Brain (organoid and tissue), 16 donors: ENCODE measurements at places on chromosomes 3 and 15.

DNA sequence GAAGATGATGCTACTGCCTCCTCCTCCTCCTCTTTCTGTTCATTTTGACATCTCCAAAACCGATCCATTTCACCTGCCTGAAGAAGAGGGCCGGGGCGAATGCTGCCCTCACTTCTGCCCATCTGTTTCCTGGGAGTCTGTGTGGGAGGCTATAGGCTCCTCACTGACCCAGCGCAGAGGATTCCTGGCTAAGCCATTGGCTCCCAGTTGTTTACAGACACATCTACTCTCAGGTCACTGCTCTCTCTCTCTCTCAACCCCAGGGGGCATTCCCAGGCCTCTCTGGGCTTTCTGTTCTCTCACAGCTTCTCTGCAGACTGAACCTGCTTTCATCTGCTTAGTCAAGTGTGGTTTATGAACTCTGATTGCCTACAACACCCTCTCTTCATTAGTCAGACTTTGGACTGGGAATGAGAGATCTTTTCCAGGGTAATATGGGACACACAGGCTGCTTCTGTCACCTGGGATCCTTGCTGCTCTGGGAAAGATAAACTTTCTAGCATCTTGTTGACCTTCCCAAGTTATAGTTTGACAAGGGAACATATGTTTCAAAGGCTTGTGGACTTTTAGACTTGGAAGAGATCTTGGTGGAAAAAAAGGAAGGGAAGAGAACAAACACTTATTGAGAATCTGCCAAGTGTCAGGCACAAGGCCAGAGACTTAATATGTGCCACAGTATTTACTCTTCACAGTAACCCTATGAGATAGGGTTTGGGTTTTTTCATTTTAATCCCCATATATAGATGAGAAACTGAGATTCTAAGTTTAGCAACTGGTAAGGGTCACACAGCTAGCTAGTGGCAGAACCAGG lies 30.2 kb upstream of the USP3 start:
- peak; percentile 59 for DNase-seq

DNA sequence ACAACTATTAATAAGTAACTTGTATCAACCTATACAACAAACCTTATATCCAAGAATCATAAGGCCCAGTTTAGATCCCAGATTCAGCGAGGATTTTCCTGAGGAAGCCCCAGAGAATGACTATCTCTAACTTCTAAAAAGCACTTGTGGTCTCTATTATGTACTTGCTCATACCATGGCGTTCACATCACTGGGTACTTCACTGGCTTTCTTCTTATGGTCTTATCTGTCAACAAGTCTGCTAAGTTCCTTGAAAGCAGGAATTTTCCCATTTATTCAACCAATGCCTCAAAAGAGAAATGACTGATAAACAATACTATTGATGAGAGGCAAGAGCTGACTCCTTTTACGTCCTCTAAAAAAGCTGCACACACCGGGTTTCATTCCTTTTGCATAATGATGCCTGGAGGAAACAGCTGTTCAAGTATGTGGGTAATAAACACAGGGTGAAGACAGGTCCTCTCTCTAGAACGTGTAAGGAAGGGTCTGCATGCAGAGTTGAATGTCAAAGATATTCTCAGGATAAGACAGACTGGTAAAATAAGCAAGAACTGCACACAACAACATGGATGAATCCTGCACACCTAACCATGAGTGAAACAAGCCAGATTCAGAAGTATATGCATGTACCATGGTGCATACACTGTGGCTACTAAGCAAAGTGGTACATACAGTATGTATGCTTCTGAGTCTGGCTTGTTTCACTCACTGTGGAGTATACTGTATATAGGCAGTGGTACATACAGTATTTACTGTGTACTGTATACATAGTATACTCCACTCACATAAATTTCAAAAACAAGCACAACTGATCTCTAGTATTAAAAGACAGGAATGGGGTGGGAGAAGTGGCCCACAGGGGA lies 408.7 kb downstream of the SHQ1 start:
- no peak for DNase-seq

DNA sequence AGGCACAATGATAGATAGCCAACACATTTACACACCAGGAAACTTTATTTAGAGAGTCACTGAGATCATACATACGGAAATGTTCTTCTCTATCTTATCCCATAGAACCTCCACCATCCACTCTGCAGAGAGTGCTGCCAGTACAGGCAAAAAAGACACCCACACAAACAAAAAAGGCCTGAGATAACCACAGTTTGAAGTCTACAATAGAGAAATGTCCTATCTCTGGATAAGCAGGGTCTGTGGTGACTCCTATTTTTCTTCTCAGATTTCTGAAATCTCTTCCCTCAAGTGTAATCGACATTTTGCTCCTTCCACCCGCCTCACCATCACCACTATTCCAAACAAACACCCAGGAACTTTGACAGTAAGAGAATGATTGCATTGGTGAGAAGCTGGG lies 413.9 kb upstream of the NR2F2 start:
- DNase-seq = no peak

DNA sequence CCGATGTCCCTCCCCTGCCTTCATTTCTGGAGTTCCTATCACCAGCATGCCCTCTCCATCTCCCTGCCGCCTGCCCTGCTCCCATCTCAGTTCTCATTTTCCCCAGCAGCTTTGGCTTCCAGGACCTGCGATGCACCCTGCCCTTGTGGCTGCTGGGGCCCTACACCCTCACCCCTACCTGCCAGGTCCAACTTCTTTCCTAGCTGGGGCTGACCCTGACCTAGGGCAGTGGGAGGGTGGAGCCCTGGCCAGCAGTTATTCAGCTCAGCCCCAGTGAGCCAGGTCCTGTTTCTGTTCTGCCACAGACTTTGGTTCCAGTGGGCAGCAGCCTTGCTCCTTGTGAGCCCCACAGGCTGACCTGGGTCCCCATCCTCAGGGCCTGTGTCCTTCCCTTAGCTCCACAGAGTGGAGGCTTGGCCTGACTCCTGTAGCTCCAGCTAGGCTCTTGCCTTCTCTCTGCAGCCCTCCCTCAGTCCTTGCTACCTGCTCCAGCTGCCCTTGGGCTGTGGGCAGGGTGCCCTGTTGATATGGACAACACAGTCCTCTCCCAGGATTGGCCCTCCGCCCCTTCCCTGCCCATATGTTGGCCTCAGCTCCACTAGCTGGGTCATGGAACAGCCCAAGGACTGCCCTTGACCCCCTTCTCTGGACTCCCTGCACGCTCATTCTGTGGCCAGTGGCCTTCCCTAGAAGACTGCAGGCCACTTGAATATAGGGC lies 34.7 kb upstream of the PDE8A start:
- DNase-seq = no peak

DNA sequence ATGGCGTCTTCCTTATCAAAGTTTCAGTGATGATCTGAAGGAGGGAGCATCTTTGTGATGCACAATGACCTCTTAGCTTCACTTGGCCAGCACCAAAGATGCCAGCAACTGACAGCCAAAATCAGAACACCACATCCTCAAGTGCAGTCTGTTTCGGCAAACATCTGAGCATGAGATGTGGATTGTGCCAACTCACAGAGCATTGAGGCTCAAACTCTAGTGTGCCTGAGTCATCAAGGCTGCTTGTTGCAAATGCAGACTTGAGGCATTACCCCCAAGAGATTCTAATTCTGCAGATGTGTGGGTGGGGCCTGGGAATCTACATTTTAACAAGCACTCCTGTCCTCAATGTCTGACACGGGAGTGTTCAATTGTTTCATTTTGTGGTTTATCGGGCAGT lies 35.8 kb downstream of the ABHD5 start:
- no peak for DNase-seq

GRCh38 chr3:101999177-101999779 lies 150.0 kb downstream of the NFKBIZ start:
- DNase-seq = peak; percentile 7

DNA sequence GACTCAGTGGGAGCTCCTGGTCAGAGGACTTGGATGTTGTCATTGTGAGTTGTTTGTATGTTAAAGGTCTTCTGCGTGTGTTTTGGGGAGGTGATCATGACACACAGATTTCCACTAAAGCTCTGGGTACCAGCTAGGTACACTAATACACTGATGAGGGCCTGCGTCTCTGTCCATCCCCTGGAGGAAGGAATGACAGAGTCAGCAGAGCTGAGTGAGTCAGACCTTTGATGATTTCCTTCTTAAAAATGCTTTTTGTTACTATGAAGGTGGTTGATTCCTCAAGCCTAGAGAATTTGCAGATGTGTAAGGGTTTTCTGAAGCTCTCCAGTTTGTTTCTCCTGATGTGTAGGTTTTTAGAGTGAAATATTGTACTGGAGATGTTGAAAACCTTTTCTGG lies 424.1 kb upstream of the TPM1 start:
- no peak for DNase-seq

DNA sequence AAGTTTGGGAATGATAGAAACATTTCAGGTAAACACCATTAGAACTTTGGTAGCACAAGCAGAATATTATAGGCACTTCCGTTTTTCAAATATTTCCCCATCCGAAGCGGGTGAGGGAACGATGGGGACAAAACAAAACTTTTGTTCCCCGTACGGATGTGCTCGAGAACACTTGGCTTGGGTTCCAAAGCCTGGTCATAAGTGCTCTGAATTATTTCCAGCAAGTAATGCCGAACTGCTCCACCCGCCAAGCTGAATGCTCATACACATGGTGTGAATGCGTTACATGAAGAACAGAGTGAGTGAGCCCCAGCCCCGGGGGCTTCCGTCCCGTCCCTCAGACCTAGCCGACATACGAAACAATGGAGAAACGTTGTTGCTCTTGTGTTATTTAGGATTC lies 438.2 kb upstream of the ARRDC4 start:
- peak; percentile 79 for DNase-seq

- DNase-seq = no peak
These were observed 39.0 kb downstream of the DRD3 start for GRCh38 chr3:114139836-114140235.

GRCh38 chr3:173395073-173395411 lies 2.5 kb upstream of the NLGN1 start:
- DNase-seq = no peak

DNA sequence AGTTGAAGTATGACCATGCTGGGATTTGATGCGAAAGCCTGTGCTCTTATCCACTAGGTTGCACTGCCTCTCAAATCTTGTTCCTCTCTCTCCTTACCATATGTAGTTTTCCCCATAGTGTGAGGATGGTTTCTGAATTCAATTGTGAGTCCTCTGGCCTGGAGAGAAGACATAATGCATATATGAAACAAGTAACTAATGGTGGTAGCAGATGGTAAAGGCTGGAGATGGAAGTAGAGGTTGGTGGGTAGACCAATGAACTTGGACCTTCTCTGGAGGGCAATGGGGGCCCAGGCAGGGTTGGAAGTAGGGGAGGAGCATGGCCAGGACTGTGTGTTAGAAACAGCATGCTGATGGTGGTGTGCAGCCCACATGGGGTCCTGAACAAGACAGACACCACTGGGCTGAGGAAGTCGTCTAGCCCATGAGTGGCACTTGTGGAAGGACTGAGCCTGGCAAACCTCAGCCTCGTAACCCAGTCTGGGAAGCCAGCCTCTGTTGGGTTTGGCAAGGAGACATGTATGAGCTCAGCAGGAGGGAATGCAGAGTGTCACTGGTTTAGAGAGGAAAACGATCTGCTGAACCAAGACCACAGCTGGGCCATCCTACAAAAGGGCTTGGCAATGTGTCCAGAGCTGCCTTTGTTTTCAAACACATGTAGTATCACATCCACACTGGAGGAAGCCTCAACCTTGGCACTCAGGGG lies 18.5 kb upstream of the LMCD1 start:
- DNase-seq = no peak
